ENCODE measurements at places on chromosomes 12 and 14.
A peak's percentile ranks its signal among the peaks of the same experiment; 100 is the strongest.

GRCh38 chr14:74934041-74934440, 11.0 kb upstream of the RPS6KL1 start:
- DNase-seq: no peak

DNA sequence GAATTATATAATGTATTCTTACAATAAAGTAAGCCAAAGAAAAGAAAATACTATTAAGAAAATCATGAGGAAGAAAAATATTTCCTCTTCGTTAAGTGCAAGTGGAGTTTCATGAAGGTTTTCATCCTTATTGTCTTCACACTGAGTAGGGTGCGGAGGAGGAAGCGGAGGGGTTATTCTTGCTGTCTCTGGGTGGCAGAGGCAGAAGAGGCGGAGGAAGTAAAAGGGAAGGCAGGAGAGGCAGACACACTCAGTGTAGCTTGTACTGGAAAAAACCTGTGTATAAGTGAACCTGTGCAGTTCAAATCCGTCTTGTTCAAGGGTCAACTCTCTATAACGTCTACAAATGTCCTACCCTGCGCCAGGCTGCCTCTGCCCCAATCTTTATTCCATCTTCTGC, 22.0 kb upstream of the BCL2L14 start:
- no peak for DNase-seq

DNA sequence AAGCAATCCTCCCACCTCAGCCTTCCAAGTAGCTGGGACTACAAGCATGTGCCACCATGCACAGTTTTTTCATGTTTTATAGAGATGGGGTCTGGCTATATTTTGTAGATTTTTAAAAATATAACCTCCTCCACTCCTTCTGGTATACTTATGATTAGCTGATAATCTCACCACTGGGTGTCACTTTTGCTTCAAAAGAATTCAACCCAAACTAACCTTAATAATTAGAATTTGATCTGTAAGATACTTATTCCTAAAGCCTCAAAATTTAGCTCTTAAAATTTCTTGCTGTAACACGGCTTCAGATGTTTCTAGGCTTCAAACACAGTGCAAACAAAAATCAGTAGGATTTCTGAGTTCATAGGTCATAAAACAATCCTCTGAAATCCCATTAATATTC, 130.3 kb downstream of the CEP83 start:
- DNase-seq: no peak

DNA sequence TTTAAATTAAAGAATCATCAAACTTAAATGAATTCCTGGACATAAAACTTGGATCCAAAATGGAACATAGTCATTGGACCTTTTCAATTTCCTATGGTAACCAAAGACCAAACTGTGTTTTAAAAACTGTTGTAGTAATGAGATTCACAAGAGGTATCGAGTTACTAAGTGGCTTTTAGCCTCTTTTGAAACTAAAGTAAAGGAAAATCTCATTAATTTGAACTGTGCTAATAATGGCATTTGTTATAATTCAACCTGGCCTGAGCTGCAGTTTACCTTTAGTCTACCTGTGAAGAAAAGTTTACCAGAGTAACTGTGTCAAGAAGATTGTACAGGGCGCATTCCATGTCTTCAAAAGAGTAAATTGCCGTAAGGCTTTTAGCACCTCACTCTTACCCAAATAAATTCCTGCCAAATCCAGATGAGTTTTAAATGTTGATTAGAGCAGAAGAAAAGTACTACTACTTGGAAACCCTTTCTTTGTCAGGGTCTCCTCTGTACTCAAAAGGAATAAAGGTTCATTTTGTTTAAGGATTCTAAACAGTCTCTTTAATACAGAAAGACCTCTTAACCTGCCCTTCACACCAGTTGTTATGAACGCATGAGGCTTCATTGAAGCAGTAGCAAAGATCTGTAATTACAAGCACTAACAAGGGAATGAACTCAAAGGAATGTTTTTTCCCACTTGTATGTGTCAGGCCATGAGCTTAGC, 17.1 kb upstream of the MED13L start:
- no peak for DNase-seq

- no peak for DNase-seq
Measured at GRCh38 chr12:108798551-108799221, 58.7 kb downstream of the SSH1 start.

DNA sequence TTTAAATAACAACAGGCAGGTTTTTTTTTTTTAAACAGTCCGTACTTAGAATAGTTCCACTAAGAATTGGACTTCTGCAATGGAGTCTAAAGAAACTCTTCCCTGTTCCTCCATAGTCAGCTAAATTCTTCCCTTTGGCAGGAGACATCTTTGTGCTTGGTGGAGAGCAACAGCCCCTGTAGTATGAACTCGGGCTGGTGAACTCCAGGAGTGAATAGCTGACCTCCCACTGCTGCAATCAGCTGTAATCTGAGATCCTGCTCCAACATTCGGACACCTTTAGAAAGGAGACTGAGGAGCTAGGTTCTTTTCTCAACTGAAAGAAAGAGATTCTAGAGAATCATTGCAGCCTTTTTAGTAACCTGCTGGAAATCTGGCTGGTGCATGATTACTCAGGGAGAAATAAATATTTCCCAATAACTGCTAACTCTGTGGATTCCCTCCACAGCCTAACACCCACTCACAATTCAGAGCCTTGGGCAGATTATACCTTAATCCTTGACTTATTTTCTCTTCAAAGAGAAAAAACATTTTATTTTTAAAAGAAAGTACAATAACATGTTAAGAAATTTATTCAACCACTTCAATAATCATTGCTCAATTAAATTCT, 25.6 kb upstream of the DBX2 start:
- no peak for DNase-seq

- no peak for DNase-seq
Measured at GRCh38 chr12:47743311-47743860, 15.3 kb downstream of the RAPGEF3 start.

- DNase-seq: no peak
Measured at GRCh38 chr12:93914281-93914680, 234.1 kb upstream of the PLXNC1 start.

DNA sequence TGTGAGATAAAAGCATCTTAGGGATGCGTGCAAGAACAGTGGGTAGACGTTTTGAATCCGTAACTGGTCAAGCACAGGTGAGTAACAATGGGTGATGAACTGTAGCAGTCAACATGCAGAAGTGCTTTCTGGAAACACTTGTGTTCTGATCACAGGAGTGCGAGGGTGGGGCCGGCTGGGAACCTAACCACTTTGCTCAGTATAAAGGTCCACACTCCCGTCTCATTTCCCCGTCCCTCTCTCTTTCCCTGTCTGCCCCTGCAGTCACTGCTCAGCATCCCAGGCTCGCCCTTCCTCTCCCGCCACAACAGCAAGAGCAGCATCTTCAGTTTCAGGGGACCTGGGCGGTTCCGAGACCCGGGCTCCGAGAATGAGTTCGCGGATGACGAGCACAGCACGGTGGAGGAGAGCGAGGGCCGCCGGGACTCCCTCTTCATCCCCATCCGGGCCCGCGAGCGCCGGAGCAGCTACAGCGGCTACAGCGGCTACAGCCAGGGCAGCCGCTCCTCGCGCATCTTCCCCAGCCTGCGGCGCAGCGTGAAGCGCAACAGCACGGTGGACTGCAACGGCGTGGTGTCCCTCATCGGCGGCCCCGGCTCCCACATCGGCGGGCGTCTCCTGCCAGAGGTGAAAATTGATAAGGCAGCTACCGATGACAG, 127.1 kb downstream of the FIGNL2 start:
- DNase-seq: no peak

GRCh38 chr12:78328524-78328923, 497.8 kb downstream of the NAV3 start:
- no peak for DNase-seq

GRCh38 chr12:17333287-17333686, 727.3 kb upstream of the LMO3 start:
- no peak for DNase-seq

- no peak for DNase-seq
Measured at GRCh38 chr12:6230321-6231110, 30.3 kb downstream of the CD9 start.

- no peak for DNase-seq
Measured at GRCh38 chr14:22176957-22177356, 412.1 kb downstream of the DAD1 start.

DNA sequence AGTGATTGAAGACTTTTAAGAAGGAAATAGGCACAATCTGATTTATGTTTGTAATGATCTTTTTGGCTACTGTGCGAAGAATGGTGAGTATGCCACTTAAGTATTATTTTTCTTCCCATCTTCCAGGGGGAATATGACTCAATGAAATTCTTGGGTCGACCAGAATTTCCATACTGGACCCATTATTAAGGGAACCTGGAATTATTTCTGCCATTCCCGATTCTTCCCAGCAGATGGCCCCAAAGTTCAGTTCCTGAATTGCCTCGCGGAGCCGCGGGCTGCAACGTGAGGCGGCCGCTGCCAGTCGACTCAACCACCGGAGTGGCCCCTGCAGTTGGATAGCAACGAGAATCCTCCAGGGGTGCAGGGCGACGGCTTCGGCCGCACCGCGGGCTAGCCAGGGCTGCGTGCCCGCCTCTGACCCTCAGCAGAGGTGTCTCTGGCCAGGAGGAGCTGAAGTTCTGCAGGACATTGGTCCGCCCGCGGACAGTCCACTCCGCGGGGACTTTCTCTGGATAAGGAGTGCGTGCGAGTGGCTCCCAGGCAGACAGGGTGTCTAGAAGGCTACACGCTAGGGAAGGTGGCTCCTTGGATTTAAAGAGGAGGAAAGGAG, 628 bp upstream of the TSHR start:
- DNase-seq: peak; percentile 55

- no peak for DNase-seq
Measured at GRCh38 chr14:100818221-100818699, 7.7 kb upstream of the MEG3 start.

GRCh38 chr12:56716458-56716857, 8.6 kb downstream of the NACA start:
- DNase-seq: no peak

DNA sequence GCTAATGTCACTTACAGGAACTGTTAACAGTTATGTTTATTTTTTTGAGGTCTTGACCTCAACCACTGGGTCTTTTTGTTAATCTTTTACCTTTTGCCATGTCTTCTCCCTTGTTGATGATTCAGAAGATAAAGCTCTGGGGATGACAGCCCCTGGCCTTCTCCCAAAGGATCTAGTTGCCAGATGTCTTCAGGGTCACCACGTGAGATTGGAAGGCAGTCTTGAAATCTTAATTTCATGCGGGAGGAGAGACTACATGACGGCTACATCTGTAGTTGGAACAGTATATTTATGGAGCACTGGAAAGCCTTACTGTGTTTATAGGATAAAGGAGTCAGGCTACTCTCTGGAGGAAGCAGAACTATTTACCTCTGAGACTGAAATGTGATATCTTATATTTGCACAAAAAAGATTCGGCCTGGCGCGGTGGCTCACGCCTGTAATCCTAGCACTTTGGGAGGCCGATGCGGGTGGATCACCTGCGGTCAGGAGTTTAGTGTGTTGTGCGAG, 5.6 kb downstream of the MLEC start:
- no peak for DNase-seq

DNA sequence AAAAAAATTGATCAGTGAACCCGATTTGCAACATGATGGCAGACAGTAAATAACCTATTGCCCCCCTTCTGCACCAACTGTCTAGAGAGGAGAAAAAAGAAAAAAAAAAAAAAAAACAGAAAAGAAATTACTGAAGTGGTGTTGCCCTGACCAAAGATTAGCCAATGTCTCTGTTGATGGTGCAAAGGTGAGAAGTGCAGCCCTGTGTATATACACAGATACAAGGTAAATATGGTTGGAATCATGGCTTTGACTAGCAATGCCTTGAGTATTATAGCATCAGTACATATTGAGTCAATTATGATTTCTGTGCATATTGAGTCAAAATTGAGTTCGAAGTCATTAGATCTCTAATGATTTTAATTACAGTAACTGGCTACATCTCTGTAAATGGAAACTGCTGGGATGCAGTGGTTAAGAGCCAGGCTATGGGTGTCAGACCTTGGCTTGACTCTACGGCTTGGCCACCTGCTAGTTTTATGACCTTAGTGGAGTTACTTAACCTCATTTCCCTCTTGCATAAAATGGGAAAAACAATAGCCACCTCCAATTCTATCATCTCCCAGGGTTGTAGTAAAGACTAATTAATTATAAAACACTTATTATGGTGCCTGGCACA, 51.0 kb downstream of the EGLN3 start:
- DNase-seq: no peak

- no peak for DNase-seq
Measured at GRCh38 chr14:23562822-23563472, 4.6 kb downstream of the AP1G2 start.

DNA sequence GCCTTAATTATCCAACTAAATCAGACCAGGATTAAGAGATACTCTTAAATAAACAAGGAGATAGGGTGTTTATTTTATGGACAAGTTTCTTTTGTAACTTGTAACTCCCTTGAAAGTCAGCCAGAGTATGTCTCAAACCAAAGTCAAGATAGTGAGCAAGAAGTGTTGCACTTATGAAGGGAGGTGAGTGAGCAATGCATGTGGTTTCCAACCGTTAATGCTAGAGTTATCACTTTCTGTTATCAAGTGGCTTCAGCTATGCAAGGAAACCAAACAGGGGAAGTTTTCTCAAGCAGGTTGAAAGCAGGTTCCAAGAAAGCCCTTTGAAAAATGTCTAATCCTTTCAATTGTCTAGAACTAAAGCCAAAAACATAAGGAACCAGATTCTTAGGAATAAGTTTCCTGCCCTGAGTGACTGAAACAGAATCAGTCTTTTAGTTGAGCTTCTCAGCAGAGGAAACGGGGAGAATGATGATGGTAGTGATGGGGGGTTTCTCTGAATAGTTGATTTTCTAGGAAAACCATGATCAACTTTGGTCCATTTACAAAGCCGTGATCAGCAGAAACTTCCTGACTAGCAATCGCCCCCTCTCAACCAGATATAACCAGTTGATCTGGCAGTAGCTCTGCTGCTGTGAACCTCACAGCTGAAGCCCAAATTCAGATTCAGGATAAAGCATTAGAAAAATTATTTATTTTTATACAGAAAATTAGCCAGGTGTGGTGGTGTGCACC, 128.4 kb downstream of the DAD1 start:
- no peak for DNase-seq

- no peak for DNase-seq
Measured at GRCh38 chr12:9041321-9041720, 52.0 kb downstream of the KLRG1 start.

DNA sequence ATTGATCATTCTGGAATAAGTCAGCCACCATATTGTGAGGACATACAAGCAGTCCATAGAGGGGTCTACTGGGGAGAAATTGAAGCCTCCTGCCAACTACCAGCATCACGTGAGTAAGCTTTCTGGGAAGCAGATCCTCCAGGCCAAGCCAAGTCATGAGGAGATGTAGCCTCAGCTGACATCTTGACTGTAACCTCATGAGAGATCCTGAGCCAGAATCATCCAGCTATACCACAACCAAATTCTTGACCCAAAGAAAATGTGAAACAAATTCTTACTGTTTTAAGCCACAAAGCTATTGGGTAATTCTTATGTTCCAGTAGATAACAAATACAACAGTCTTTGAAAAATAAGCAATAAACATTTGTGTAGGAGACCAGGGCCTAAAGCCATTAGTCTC, 479.4 kb upstream of the DCN start:
- no peak for DNase-seq

All from NCI-H1048 (cell line).